ENCODE measurements at places on chromosomes 7 and 10.

DNA sequence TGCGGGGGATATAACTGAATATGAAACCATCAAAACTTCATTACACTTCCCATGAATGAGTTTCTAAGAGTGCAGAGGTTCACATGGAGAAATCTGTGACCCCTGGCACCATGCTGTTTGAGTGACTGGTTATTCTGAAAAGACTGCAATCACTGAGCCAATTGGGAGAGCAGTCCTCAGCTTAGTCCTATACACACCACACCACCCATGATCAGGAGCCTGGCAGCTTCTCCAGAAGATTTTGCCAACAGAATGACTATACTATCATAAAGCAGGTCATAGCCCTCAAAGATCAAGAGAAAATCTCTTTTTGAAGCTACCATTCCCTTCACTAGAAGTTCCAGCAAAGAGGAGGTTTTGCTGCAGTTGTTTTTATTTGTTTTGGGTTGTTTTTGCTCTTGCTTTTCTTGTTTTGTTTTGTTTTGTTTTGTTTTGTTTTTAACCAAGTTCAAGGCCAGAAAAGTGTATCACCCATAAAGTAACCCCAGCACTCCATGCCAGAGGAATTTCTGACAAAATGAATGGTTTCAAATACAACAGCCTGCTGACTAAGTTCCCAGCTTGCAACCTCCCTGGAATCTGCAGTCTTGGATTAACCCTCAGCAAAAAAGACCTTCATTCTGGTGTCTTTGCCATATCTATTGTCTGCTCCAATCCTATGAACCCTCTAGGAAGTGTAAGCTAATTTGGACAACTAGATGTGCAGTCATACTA, 19.7 kb upstream of the HGF start:
- DNase-seq, result no peak

GRCh38 chr7:118259115-118259514, 34.6 kb downstream of the ANKRD7 start:
- DNase-seq, result no peak

DNA sequence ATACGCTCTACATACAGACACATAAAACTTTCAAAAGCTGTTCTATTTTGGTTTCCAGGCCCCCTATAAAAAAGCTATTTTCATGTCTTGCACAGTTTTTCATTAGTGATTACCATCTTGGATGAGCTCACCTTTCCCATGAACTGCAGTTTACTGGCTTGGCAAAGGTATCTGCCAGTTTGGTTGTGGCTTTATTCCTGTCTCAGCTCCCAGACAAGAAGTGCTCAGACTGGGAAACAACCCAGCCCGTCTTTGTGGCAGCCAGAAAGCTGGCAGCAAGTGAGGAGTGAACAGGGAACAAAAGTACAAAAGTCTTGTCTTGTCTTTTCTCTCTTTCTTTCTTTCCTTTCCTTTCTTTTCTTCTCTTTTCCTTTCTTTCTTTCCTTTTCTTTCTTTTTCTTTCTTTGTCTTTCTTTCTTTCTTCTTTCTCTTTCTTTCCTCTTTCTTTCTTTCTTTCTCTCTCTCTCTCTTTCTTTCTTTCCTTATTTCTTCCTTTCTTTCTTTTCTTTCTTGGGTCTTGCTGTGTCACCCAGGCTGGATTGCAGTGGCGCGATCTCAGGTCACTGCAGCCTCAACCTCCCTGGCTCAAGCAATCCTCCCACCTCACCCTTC, 138.8 kb downstream of the CFAP58 start:
- no peak for DNase-seq

GRCh38 chr7:37531225-37531624, 82.6 kb upstream of the ELMO1 start:
- no peak for DNase-seq

DNA sequence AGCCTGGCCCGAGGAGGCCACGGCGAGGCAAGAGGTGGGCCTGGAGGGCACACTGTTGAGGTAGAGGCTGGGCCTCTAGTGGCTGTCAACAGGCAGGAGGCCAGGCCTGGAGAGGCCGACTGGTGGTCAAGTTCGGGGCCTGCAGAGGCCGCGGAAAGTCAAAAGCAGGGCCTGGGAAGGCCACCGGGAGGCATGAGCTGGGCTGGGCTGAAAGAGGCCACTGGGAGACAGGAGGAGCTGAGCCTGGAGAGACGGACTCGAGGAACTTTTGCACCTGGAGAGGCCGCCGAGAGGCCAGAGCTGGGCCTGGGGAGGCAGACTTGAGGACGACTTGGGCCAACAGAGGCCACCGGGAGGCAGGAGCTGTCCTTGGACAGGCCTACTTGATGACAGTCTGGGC, 321.2 kb downstream of the ZNF479 start:
- no peak for DNase-seq

GRCh38 chr10:90862908-90863514, 5.2 kb upstream of the HTR7 start:
- no peak for DNase-seq

- DNase-seq, result no peak
Measured at GRCh38 chr7:81638198-81638597, 131.6 kb downstream of the HGF start.

- DNase-seq, result no peak
Measured at GRCh38 chr10:66783316-66783715, 142.5 kb upstream of the LRRTM3 start.

- DNase-seq, result no peak
Measured at GRCh38 chr10:128222332-128222849, 96.2 kb upstream of the MKI67 start.

- DNase-seq, result peak; percentile 54
Measured at GRCh38 chr10:48655411-48656240, 29.0 kb upstream of the WDFY4 start.

DNA sequence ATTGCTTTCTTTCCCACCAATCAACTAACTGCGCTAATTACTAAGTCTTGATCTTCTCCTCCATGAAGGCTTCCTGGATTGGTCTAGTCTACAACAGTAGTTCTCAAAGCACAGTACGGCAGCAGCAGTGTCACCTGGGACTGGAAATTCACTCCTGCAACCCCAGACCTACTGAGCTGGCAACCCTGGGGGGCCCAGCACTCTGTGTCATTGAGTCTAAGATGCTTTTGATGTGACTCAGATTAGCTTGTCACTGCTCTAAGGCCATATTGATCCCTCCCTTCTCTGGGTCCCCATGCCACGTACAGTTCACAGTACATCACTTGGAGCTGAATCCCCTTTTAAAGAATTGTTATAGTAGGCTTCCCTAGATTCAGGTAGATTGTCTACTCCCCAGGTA, 65.7 kb upstream of the KMT2C start:
- no peak for DNase-seq

- DNase-seq, result no peak
Measured at GRCh38 chr10:97876402-97876801, 26.8 kb downstream of the GOLGA7B start.

- DNase-seq, result no peak
Measured at GRCh38 chr7:158782761-158783401, 46.4 kb downstream of the ESYT2 start.
